ENCODE measurements at places on chromosomes 16 and 17. TPM values are rescaled to one million over a fixed set of nuclear protein-coding genes. Genes with fewer than 3 reads are reported as not detected.

The CCL2 gene
- total RNA-seq, result not detected

The ADORA2B gene
- total RNA-seq, result 10.6 TPM

The MPV17L gene
- total RNA-seq, result 2.8 TPM

DNA sequence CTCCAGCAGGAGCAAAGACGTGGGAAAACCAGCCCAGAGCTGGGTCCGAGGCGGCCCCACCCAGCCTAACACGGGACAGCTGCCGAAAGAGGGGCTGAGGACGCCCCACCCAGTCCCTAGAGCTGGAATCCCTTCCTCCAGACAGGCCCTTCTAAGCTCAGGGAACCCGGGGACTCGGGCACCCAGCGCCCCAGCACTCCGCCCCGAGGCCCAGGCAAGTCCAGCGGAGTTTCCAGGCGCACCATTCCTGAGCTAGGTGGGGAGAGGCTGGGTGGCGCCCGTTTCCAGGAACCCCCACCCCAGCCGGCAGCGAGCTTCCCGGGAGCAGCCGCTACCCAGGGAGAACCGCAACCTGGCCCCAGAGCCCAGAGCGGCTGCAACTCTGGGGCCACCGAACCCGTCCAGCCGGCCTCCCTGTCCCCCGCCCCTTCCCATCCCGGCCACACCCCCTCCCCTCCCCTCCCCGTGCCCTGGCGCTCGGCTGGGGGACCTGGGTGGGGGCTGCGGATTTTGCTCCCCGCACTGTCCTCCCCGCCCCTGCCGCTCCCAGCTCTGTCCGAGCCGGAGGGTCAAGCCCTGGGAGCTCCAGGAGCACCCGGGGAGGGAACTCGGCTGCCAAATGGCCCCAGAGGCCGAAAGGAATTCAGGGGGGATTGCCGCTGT is 536 bp downstream of the TMC6 start:
- no peak for DNase-seq

- DNase-seq, result no peak
These were observed 78.4 kb downstream of the ABCC1 start for GRCh38 chr16:16027728-16028310.

DNA sequence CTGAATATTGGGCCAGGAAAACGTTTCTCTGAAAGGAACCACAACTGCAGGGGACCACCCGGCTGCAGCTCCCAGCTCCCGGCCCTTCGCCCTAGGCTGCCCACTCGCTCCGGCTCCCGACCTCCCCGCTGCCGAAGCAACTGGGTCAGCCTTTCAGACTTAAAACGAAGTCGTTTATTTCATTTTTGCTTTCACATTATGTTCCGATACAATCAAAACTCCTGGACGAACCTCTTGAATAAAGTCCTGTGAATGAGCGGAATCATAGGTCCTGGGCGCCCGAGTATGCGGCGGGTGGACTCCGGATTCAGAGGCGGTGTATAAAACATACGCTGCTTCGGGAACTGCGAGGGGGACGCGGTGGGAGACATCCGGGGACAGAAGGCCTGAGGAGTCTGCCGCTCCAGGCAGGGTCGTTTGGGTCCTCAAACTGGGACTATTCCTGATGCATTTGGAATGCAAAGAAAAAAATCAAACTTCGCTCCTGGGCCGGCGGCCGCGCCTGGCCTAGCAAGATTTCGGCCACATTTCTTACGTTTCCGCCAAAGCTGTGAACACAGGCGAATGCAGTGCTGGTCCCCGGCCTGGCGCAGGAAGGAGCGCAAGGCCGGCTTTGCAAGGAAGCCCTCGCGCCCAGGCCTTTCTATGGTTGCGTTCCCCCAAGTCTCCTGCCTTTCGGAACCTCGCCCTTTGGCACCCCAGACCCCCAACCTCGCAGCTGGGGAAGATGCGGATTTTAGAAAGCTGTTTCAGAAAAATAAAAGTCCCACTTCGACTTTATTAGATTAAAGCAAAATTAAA is 3.7 kb downstream of the CBLN1 start:
- DNase-seq, result no peak

GRCh38 chr17:78725448-78726021 is 56.5 kb downstream of the CYTH1 start:
- DNase-seq, result no peak

- no peak for DNase-seq
These were observed 39.2 kb upstream of the GSE1 start for GRCh38 chr16:85573696-85574641.
